ENCODE measurements at places on chromosomes 12 and 14. TPM values are rescaled to one million over a fixed set of nuclear protein-coding genes. Genes with fewer than 3 reads are reported as not detected.

PLA2G1B gene
- not detected for total RNA-seq

FOXN4 gene
- not detected for total RNA-seq

NYNRIN gene
- 13.2 TPM for total RNA-seq

PGF gene
- 1.3 TPM for total RNA-seq

SERPINA3 gene
- total RNA-seq: 16.9 TPM

ESR2 gene
- 0.40 TPM for total RNA-seq

DNA sequence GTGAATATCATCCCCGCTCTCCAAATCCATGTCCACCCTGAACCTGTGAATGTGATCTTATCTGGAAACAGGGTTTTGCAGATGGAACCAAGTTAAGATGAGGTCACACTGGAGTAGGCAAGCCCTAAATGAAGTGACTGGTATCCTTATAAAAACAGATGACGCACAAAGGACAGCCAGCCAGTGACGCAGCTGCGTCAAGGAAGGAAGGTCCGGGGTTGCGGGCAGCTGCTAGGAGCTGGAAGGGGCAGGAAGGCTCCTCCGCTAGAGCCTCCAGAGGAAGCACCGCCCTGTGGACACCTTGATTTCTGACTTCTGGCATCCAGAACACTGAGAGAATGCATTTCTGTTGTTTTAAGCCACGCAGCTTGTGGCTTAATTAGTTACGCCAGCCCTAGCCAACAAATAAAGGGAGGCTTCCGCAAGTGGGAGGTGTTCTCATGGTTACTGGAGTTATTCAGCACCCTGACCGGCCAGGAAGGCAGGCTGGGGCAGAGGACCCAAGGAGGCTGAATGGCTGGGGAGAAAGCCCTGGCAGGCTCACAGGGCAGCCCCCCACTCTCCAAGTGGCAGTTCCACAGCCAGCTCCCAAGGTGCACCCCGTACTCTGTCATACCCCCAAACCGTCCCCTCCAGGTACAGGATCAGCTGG, 127.6 kb upstream of the NCOR2 start:
- no peak for DNase-seq

GRCh38 chr14:95193081-95193480, 35.8 kb upstream of the DICER1 start:
- no peak for DNase-seq

DNA sequence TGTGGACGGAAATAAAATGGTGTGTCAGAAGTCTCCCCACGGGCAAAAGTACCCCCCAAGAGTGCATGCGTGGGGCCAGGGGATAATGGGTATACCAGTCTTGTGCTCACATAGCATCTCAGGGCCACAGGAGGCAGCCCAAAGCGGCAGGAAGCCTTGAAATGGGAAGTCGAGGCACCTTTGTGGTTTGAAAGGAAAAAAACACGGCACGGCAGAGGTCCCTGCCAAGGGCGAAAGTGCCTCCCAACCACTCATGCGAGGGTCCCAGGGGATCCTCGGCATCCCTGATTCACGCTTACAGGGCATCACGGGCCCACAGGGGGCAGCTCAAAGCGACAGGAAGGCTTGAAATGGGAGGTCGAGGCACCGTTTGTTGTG, 583.2 kb downstream of the ALG10 start:
- DNase-seq: no peak

DNA sequence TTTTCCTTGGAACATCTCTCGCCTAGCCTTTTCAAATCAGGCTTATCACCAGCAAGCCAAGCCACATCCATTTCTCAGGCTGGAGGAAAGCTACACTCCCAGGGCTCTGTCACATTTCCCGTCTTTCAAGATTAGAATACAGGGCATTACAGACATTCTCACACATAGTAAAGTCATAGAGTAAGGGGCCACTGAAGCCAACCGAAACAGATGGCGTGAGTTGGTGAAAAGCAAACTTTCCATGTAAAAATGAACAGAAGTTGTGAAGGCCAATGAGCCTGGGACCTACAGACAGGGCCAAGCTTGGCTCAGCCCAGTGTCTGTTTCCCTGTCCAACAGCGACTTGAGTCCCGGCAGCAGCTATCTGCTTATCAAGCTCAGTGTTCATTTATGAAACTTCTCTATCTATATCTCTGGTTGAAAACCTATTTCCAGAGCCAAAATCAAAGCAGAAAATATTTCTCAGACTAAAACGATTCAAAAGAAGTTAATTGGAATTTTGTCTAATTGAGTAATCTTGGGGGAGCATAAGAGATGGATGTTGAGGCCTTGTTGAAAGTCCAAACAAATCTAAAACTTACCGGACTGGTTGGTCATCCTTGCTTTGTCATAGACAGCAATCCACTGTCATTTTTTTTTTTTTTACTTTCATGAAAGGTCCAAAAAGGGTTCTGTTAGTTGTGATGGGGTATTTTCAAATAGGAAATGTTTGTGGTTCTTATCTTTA, 105.6 kb downstream of the DAAM1 start:
- no peak for DNase-seq

DNA sequence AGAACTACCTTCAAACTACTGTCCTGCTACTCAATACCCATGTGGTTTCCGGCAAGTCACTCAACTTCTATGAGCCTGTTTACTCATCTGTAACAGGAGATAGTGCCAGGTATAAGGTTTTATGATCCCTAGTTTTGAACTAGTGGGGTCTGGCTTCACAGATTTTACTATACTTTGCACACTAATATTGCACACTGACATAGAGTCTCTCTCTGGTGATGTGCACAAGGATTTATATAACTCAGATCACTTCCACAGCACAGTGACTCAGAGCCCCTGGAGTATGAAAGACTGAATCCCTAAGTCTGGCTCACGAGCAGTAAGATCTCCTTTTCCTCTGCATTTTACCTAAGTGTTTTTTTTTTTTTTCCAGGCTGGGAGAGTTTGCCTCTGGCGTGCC, 69.7 kb upstream of the SLC38A2 start:
- no peak for DNase-seq

- DNase-seq: no peak
These were observed 9.4 kb upstream of the DACT1 start for GRCh38 chr14:58628406-58628805.

DNA sequence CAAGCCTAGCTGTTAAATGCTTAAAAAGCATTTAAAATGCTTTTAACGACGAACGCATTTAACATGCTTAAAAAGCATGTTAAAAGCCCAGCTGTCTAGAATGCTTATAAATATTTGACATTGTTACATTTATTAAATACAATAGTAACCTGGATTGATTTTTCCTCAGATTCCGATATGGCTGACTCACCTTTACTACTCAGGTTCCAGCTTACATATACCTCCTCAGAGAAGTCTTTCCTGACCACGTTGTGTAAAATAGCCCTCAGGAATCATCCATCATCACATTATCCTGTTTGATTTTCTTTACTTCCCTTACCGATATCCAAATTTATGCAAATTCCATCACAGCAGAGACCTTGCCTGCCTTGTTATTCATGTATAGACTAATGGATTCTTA, 51.4 kb downstream of the SLC41A2 start:
- no peak for DNase-seq

DNA sequence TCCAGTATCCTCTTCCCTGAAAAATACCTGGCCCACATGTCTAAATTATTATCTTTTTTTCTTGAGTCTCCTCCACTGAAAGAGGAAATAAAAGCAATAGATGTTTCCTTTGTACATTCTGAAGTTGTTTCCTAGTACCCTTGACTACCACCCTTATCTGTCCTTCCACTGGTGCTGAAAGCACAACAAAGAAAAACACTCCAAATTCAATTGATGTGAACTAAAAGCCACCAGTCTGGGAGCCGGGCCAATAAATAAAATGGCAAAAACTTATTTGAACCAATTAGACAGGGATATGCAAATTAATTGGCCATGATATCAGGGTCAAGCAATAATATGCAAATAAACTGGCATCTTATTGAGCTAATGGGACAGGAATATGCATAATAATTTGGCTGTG, 330.5 kb downstream of the PAWR start:
- DNase-seq: no peak

GRCh38 chr12:131795064-131795463, 33.1 kb upstream of the MMP17 start:
- no peak for DNase-seq

- no peak for DNase-seq
These were observed 33.7 kb upstream of the GLIPR1 start for GRCh38 chr12:75446857-75447256.
